Jurkat, Clone E6-1 (cell line): ENCODE measurements at places on chromosomes 16 and 17.

DNA sequence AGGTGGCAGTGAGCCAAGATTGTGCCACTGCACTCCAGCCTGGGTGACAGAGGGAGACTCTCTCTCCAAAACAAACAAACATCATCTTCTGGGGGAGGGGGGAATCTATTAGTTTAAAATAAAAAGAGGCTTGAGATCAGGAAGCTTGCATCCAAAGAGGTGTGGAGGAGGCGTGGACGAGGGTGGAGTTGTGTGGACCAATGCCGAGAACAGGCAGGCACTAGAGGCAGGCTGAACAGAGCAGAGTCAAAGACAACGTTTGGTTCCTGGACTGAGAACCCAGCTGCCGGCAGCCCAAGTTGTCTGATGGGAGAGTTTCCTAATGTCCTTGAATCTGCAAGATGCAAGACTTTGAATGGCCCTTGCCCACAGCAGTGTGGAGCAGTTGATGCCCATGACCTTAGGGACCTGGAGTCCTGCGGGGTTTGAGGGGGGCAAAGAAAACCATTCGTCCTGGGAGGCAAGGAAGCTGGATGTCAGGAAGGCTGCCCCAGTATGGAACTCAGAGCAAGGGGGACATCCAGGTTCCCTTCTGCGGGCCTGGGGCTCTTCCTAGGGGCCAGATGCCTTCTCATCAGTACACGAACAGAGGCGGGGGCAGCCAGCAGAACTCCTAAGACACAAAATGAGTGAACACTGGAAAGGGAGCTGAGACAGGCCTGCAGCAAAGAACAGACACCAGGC, 9.2 kb downstream of the TBC1D16 start:
- no peak for DNase-seq

GRCh38 chr17:77815127-77815905, 143.2 kb upstream of the TNRC6C start:
- DNase-seq: no peak

GRCh38 chr17:27338536-27338985, 44.6 kb downstream of the WSB1 start:
- DNase-seq: no peak

DNA sequence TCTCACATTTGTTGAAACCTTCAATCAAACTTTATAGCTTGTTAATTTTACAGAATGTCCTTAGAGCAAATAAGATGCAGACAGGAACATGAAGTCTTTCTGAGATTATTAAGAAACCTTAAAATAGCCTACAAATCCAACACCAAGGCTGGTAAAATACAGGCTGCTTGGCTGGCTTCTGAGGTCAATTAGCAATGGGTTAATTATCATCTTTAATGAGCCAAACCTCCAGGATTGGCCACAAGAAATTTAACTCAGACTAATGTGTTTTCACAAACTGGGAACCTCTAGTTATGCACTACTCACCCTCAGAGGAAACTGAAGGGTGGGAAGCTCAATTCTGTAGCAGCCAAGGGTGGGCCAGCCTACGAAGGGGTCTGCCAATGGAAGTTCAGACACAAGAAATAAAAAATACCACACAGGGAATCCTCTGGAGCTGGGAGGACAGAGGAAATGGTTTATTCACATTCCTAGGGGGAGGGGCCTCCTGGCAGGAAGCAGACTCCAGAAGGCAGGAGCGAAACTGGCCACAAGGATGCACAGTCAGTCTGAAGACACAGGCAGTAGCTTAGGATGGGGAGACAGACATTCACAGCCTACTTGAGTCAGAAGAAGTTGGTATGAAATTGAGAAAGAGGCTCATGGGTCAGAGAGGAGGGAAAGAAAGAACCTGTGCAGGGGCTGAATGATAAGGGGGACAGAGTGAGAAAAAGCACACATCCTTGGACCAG, 36.1 kb downstream of the HIC1 start:
- no peak for DNase-seq

DNA sequence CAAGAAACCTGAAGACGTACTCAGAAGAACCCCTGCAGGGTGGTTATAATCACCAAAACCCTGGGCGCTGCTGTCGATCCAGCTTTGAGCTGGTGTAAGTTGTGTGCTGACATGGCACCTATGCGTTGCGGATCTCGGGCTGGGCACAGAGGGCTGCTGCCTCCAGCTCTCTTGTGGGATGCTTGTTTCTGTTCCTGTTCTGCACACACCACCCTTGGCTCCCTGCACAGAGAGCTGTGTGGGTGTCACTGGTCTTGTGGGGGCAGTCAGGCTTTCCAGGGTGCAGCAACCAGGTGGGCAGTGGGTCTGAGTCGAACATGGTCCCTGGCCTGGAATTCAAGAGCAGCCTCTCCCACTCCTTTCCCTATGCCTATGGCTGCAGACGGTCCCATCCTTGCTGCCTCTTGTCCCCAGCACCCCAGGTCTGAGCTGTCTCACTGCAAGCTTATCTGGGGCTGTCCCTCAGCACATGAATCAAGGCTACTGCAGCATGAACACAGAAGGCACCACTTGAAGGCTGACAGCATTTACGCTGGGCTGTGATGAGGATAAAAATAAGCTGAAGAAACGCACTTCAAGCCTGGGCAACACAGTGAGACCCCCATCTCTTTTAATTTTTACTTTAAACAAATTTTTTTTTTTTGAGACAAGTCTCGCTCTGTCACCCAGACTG, 20.1 kb downstream of the ZNF276 start:
- DNase-seq: no peak

- DNase-seq: peak; percentile 78
These were observed 25.6 kb downstream of the IGSF6 start for GRCh38 chr16:21626659-21627277.

DNA sequence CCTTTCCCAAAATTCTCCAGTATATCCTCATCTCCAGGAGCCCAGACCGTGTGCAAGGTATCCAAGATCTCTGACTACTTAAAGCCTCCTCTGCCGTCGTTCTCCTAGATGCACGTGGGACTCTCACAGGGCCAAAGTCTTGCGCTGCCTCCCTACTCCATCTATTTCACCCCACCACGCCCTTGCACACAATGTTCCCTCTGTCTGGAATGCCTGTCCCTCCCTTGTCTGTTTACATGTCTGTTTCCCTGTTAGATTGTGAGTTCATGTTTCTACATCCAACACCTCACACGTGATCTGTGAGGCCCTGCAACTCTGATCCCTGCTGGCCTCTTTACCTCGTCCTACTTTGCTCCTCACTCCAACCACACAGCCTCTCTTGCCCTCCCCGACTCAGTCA, 4.9 kb upstream of the FZD2 start:
- no peak for DNase-seq

GRCh38 chr16:1050921-1051320, 21.6 kb upstream of the SSTR5 start:
- no peak for DNase-seq
